ENCODE measurements at places on chromosomes 6 and 20. TPM values are rescaled to one million over a fixed set of nuclear protein-coding genes. Genes with fewer than 3 reads are reported as not detected.

ZNF391 gene
- total RNA-seq: 1.0 TPM

DCDC2 gene
- 6.6 TPM for total RNA-seq

SIRPD gene
- not detected for total RNA-seq

TMEM14C gene
- total RNA-seq: 82.4 TPM

CAGE1 gene
- total RNA-seq: under 0.01 TPM

GPR63 gene
- total RNA-seq: 0.68 TPM

TPBG gene
- 134 TPM for total RNA-seq

ERVFRD-1 gene
- total RNA-seq: not detected

PLN gene
- not detected for total RNA-seq

ZSWIM3 gene
- 3.1 TPM for total RNA-seq
